Karpas-422 (cell line): ENCODE measurements at places on chromosomes 6 and 20. TPM values are rescaled to one million over a fixed set of nuclear protein-coding genes. Genes with fewer than 3 reads are reported as not detected.

GRCh38 chr6:132907914-132908313 is 93.5 kb downstream of the RPS12 start:
- no peak for DNase-seq

GRCh38 chr6:17115251-17116116 is 13.6 kb downstream of the STMND1 start:
- DNase-seq, result no peak

- DNase-seq, result no peak
Observed at GRCh38 chr20:48776306-48776705, 51.5 kb downstream of the PREX1 start.

DNA sequence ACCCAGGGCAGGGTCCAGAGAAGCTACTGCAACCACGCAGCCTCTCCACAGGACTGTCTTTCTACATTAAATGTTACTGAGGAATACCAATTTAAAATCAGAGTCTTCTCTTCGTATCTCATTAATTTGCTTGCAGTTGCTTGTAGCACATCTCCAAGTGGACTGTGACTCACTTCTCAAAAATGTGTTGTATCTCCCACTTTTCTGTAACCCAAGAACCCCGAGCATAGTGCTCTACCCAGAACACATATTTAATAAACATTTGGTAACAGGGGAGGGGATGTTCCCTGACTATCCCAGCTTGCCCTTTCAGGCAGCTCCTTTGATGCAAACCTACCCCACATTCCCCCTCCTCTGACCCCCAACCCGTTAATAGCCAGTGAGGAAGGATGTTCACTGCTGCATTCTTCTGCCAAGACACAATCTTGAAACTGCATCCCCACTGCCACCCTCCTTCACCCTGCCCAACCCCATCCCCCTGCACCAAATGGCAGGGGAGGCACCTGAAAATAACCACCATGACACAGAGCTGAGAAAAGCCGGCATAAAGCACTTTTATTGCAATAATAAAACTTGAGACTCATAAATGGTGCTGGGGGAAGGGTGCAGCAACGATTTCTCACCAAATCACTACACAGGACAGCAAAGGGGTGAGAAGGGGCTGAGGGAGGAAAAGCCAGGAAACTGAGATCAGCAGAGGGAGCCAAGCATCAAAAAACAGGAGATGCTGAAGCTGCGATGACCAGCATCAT is 24.2 kb downstream of the FKBP1A start:
- DNase-seq, result no peak

DNA sequence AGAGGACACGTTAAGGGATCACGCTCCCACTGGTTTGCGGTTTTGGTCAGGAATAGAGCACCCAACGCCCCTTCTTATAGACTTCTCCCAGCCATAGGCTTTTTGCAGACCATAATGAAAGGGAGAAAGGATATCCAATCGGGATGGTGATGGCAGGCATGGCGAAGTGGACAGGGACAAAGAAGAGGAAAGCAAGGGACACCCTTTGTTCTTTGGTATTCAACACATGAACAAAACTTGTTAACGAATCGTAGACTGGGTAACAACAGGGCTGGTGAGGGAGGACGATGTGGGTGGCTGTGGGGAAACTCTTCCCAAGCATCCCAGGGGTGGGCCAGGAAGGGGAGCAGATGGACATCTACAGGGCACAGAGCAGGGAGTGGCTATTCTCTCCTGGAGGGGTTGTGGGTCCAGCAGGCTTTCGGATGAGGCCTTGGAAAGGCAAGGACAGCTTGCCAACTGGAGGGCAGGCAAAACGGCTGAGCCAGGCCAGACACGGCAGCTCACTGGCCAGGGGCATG is 1.4 kb upstream of the HSP90AB1 start:
- DNase-seq, result no peak

DNA sequence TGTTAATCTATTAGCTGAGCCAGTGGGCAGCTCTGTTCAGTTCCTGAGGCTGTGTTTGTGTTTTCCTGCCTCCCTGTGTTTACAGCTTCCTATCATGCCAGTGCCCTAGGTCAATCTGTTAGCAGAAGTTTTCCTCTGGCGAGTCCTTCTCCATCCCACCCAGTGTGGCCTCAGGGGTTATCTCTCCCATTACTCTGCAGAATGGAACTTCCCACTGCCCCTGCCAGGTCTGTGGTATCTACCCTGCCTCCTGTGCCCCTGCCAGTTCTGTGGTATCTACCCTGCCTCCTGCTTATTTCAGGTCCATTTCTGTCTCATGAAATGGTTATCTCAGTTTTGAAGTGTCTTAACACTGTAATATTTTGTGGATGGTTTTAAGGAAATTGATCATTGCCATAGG is 63.1 kb downstream of the SLX4IP start:
- no peak for DNase-seq

GRCh38 chr6:5524110-5524509 is 262.8 kb downstream of the FARS2 start:
- no peak for DNase-seq

DNA sequence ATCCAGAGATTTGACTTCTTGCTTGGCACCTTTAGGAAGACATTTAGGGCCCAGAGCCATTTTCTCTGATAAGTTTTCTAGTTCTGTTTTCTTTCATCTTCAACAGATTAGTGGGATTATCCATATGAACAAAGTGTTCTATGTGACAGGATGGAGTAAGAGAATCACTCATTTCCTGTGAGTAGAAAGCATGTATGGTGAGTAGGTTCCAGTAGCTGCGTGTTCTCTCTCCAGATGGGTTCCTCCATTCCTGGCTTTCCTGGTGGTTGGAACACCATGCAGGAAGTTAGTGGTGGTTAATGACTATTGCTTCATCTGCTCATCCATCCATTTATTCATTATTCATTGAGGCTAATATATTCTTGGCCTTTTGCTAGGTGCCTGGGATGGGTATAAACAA is 54.0 kb downstream of the EFCAB8 start:
- DNase-seq, result no peak

GRCh38 chr6:124885171-124885570 is 77.1 kb upstream of the RNF217 start:
- no peak for DNase-seq

- no peak for DNase-seq
Observed at GRCh38 chr6:99013145-99013544, 65.4 kb upstream of the FBXL4 start.

The ZC2HC1B gene
- total RNA-seq, result not detected in 2 replicates

The PLG gene
- 0.32 TPM in 1 of 2 replicates, not detected in the other for total RNA-seq

The ETV7 gene
- not detected in 2 replicates for total RNA-seq

The SLC24A3 gene
- total RNA-seq, result not detected in 2 replicates
